ENCODE measurements at places on chromosomes 5 and 9.

GRCh38 chr9:8168916-8169438 lies 369.4 kb upstream of the DMAC1 start:
- DNase-seq, result no peak

DNA sequence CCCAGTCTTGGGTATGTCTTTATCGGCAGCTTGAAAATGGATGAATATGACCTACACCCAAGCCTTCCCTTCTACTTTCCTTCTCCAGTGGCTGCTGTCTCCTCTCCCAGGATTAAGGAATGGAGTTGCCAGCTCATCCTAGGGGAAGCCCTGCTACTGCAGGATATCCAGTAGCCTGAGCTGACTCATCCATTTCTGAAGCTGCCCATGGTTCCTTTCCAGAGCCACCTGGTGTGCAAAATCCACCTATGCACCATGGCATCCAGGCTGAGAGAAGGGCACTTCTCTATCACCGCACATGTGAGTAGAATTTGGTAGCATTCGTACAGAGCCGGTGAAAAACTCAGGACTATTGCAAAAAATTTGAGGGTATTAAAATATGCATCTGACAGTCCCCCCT lies 290.8 kb downstream of the YTHDC2 start:
- DNase-seq, result no peak

DNA sequence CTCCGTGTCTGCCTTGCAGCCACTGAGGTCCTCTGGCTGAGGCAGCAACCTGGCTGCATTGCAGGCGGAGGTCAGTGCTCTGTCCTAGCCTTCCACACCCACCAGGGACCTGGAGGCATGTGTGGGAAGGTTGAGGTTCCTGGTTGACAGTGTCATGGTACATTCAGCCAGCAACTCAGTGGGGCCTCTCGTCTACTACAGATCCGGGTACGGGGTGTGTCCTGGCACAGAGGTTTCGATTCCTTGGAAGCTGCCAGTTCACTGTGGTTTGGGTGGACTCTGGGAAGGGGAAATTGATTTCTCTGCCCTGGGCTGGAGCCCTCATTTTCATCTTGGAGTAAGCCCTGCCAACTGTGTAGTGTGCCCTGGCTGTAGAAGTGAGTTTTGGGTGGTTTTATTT lies 45.1 kb downstream of the PDE8B start:
- no peak for DNase-seq

GRCh38 chr5:3364941-3365340 lies 230.7 kb upstream of the IRX1 start:
- DNase-seq, result no peak

GRCh38 chr5:174325961-174326360 lies 280.5 kb downstream of the NSG2 start:
- DNase-seq, result no peak

DNA sequence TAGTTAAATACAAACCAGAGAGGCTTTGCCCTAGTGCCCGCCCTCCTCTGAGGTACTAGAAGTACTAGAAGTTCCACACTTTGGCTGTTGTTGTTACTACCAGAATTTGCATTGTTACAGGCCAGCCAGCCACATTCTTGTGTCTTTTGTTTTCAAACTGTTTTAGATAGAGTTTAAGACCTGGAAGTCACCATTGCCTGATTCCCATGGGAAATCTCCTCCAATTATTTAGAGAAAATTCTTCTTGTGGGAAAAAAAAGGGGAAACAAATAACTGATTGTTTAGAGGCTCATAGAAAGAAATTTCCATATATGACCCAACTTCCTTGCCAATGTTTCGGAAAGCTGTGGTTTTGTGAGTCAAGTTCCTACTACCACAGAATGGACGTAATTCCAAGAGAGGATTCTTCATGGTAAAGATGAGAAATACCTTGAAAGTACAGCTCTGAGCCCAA lies 252.2 kb downstream of the GOLPH3 start:
- no peak for DNase-seq

GRCh38 chr5:1685066-1685465 lies 114.6 kb downstream of the MRPL36 start:
- no peak for DNase-seq

DNA sequence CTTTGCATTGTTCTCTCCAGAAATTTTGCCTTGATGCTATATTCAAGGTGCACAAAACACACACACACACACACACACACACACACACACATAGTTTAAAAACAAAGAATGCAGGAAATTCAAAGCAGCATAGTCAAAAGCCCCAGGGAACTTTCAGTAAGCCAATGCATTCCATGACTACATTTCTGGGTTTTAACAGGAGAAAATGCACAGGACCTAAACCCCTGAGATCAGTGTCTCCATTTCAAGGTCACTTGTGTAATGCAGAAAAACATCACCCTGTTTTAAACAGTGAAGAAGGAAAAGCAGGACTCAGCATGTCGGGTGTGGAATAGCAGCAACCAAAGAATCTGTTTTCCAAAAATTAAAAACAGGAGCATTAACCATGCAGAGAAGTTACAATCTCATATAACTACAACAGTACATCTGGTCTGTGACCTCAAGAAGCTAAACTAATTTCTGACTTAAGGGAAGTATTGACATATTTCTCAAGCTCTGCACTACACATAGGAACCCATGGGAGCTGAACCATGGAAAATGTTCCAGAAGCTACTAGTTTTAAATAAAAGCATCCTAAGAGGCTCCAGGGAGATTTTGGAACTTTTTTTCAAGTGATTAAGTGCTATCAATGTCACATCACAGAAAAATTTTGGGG lies 296.7 kb downstream of the HINT1 start:
- DNase-seq, result no peak

DNA sequence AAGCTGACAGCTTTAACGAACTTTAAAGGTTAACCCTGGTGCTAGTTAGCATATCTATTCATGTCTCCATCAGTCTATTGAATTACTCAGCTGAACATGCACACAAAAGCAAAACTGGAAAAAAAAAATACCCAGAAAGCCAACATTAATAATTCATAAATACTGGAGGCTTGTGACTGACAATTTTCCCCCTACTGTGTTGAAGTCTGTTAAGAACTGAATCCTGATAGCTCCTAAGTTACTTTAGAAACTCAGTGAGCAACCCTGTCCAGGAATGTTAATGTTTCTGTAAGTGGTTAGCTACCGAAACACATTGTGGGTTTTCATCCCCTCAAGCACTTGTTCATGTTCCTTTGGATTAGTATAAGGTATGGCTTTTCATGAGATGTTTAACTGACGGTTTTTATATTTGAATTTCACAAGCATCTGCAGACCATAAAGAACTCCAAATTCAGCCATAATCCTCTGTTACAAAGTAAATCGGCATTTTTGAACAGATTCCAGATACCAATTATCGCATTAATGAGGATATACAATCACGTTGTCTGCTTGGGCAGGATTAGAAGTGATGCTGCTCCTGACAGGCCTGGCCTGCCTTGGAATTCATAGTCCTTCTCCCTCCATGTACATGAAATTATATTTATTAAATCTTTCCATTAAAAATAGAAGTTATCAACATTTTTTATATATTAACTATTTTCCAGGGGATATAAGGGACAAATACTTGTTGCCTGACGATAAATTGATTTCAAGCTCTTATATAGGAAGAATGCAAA lies 331.2 kb downstream of the TLE4 start:
- DNase-seq, result no peak

- DNase-seq, result no peak
These were observed 76.8 kb downstream of the FCHO2 start for GRCh38 chr5:73032635-73033034.

GRCh38 chr5:142902186-142902965 lies 132.2 kb downstream of the ARHGAP26 start:
- no peak for DNase-seq

GRCh38 chr9:133998915-133999595 lies 6.9 kb upstream of the VAV2 start:
- DNase-seq, result no peak

- no peak for DNase-seq
These were observed 34.4 kb downstream of the SHC3 start for GRCh38 chr9:89144238-89144637.

- DNase-seq, result no peak
These were observed 169.2 kb upstream of the RGMB start for GRCh38 chr5:98604301-98604700.

DNA sequence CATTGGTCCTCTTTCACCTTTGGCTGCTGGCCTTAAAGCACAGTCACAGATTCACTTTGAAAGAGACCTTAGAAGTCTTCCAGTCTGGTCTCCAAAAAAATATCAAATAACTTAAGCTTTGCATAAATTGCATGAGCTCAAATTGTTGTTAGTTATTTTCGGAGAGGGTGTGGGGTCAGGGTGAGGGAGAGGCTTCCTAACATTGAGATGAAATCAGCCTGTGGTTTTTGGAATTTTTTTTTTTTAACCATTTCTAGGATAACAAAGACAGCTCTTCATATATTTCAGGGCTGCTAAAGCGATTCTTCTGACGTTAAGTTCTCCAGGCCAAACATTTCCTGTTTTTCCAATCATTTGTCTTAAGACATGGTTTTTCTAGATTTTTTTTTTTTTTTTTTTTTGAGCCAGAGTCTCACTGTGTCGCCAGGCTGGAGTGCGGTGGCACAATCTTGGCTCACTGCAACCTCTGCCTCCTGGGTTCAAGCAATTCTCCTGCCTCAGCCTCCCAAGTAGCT lies 4.5 kb downstream of the OCLN start:
- no peak for DNase-seq

- DNase-seq, result no peak
These were observed at the start of gene GRK6 for GRCh38 chr5:177426566-177427210. Gene GRK6 (plus strand): TSS chr5:177426676. CDS start chr5:177426846, 170 bp downstream.

GRCh38 chr5:148993283-148993936 lies 69.5 kb downstream of the SH3TC2 start:
- no peak for DNase-seq

- no peak for DNase-seq
These were observed 33.8 kb downstream of the ZNF131 start for GRCh38 chr5:43154469-43154868.

GRCh38 chr5:133083901-133084300 lies 32.1 kb downstream of the HSPA4 start:
- DNase-seq, result no peak

DNA sequence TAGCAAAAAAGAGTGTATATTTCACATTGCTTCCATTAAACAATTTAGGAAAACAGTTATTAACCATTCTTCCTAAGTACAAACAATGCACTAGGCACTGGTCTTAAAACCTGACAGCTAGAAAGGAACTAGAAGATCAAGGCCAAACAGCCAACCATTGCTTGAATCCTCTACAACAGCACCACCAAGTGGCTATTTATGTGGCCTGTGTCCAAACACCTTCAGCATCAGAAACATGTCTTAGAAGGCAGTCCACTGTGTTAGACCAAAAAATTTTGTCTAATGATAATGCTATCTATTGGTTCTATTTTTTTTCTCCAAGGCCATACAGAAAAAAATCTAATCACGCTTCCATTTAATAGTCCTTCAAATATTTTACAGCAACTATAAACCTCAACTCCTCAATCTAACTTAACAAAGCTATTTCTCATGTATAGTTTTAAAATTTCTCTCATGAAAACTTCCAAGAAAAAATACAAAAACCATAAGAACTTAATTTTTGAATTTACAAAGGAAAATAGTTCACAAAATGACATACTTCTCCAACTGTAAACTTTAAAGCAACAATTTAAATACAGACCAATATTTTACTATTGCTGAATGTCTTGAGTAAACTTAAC lies 36.1 kb downstream of the CAAP1 start:
- peak; percentile 36 for DNase-seq

GRCh38 chr5:132478366-132478871 lies 12.2 kb downstream of the IRF1 start:
- no peak for DNase-seq

- DNase-seq, result no peak
These were observed 16.7 kb downstream of the GCNT1 start for GRCh38 chr9:76475686-76476085.

GRCh38 chr9:95055851-95056551 lies 261.5 kb downstream of the FANCC start:
- DNase-seq, result peak; percentile 59

DNA sequence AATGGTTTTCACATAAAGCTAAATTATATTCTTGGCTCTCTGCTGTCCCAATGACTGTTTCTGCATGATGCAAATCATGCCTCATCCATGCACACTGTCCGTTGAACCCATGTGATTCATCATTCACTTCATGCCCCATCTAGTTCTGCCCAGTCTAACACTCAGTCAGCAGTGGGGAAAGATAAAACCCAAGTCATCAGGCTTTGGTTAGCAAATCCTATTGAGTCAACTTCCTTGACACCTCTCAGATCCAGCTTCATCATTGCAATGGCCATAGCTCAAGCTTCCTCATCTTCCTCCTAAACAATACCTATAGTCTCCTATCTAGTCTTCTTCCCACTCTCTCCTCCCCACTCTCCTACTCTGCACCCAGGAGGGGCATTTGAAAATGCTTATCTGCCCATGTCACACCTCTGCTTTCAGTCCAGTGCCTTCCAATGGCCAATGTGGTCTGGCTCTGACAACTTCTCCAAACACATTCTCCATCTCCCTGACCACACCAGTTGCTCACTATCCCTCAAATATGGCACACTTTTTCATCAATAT lies 266.0 kb upstream of the TRIM32 start:
- no peak for DNase-seq

DNA sequence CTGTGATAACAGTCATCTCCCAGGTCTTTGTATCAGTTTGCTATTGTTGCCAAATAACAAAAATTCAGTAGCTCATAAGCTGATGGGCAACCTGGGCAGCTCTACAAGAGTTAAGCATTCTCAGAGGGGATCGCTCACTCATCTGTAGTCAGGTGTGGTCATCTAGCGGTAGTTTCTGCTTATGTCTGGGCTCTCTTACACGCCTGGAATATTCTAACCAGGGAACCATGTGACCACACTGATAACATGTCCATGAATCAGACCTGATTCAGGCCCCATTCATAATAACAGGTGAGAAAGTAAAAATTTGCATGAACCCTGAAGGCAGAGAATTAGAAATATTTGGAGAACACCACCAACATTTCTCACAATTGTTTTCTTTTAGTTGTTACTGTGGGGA lies 576.1 kb downstream of the SLCO4C1 start:
- DNase-seq, result no peak
